H1 (cell line): ENCODE measurements at places on chromosomes 5 and 9. TPM values are rescaled to one million over a fixed set of nuclear protein-coding genes. Genes with fewer than 3 reads are reported as not detected.

Gene HSPA9
- total RNA-seq: 395 and 396 TPM in 2 replicates

Gene CARD9
- total RNA-seq: 0.88 and 1.1 TPM in 2 replicates

Gene RNF183
- total RNA-seq: not detected in 2 replicates

Gene LRRC14B
- total RNA-seq: not detected in 2 replicates

Gene ENHO
- 12.2 and 14.1 TPM in 2 replicates for total RNA-seq

Gene PCDHB16
- 5.2 and 5.9 TPM in 2 replicates for total RNA-seq

Gene ADRB2
- total RNA-seq: 0.54 and 0.65 TPM in 2 replicates

Gene KIF20A
- 67.1 and 68.1 TPM in 2 replicates for total RNA-seq

Gene KIF24
- total RNA-seq: 3.9 and 4.5 TPM in 2 replicates

Gene GRAMD2B
- total RNA-seq: 9.4 and 11.7 TPM in 2 replicates

Gene SPINK7
- not detected in 2 replicates for total RNA-seq

Gene AJM1
- total RNA-seq: 0.86 and 0.97 TPM in 2 replicates

Gene PGM5
- total RNA-seq: not detected in 2 replicates

Gene DYNC2I2
- total RNA-seq: 58.0 and 60.4 TPM in 2 replicates

Gene SPRY4
- 98.2 and 113 TPM in 2 replicates for total RNA-seq

- no peaks in the 10 kb centered on the region for H3K4me1 ChIP-seq
- H3K27ac ChIP-seq: no peak overlapping the region
- H3K4me3 ChIP-seq: no peak overlapping the region
- H3K27me3 ChIP-seq: no peaks in the 10 kb centered on the region
Observed at GRCh38 chr5:123482258-123482657, 29.7 kb upstream of the CSNK1G3 start.

- H3K27ac ChIP-seq: no peak overlapping the region
- no peak overlapping the region for H3K4me3 ChIP-seq
- H3K36me3 ChIP-seq: no peaks in the 10 kb centered on the region
- peaks cover 2% of the 10 kb centered on the region; the same call in 1 of the 2 replicates for H3K4me1 ChIP-seq
- no peaks in the 10 kb centered on the region for H3K27me3 ChIP-seq
Observed at GRCh38 chr5:180950291-180950949, 38.2 kb upstream of the BTNL3 start.

DNA sequence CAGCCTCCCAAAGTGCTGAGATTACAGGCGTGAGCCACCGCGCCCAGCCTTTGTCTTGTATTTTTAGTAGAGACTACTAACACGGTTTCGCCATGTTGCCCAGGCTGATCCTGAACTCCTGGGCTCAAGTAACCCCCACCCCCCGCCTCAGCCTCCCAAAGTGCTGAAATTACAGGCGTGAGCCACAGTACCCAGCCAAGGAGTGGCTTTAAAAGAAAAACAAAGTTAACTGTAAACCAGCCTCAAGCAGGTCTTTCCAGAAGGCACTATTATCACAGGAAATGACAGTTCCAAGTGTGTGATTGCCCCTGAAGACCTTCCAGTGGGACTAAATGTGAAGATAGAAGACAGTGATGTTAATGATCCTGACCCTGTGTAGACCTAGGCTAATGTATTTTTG lies 31.1 kb downstream of the SIL1 start:
- H3K4me3 ChIP-seq: no peak overlapping the region
- DNase-seq: no peak
- peaks cover 6% of the 10 kb centered on the region for H3K4me1 ChIP-seq
- no peaks in the 10 kb centered on the region for H3K27me3 ChIP-seq
- H3K36me3 ChIP-seq: no peaks in the 10 kb centered on the region

DNA sequence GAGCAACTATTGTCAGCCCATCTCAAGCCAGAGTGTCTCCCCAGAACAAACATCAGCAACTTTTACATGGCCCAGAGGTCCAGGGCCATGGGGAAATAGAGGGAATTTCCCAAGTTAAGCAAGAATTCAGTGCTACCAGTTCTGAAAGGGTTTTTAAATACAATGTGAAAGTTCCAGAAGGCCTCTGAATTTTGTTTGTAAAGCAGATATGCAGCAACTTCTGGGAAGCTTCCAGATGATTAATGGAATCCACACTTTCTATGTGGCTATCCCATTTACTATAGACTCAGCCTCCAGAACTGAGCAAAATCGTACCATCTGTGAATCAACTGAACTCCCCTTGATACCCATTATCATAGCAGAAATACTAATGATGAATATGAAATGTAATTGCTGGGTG lies 93.8 kb downstream of the FEM1C start:
- no peak overlapping the region for H3K4me3 ChIP-seq
- DNase-seq: no peak
- H3K36me3 ChIP-seq: no peaks in the 10 kb centered on the region
- no peaks in the 10 kb centered on the region for H3K27me3 ChIP-seq

GRCh38 chr9:70479880-70480291 lies 65.4 kb upstream of the KLF9 start:
- H3K4me1 ChIP-seq: peaks cover 10% of the 10 kb centered on the region
- no peak overlapping the region for H3K27ac ChIP-seq
- H3K36me3 ChIP-seq: no peaks in the 10 kb centered on the region
- 0 out of 2 replicates have a peak overlapping the region, but pooled peaks have one; percentile 1 for H3K4me3 ChIP-seq
- no peak for DNase-seq

DNA sequence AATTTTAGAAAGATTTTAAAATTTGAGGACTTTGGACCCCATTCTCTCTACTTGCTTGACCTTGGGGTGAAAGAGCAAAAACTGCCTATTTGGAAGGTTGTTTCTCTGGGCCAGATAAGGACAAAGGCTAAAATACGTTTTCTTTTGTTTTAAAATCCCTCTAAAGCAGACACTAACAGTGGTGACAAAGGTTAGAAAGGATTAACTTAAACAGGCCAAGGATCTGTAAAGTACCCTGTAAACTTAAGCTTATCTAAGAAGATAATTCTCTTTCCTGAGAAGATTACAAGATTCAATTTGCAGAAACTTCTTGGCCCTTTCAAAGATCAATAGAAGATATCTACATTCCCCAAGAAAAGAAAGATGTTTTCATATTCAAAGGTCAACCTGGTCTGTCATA lies 12.1 kb downstream of the TRPM6 start:
- no peak overlapping the region for H3K27ac ChIP-seq
- no peaks in the 10 kb centered on the region for H3K36me3 ChIP-seq
- H3K27me3 ChIP-seq: no peaks in the 10 kb centered on the region

- no peak overlapping the region for H3K4me3 ChIP-seq
- no peaks in the 10 kb centered on the region for H3K36me3 ChIP-seq
- H3K4me1 ChIP-seq: no peaks in the 10 kb centered on the region
- no peak for DNase-seq
Observed at GRCh38 chr5:75192804-75193203, 43.9 kb downstream of the ANKRD31 start.

- H3K4me3 ChIP-seq: no peak overlapping the region
- DNase-seq: no peak
- H3K4me1 ChIP-seq: peaks cover 15% of the 10 kb centered on the region; the same call in 1 of the 2 replicates
- H3K27me3 ChIP-seq: no peaks in the 10 kb centered on the region
Observed at GRCh38 chr9:133930046-133930681, 62.0 kb downstream of the VAV2 start.

- H3K27me3 ChIP-seq: no peaks in the 10 kb centered on the region
- H3K27ac ChIP-seq: no peak overlapping the region
- H3K4me1 ChIP-seq: no peaks in the 10 kb centered on the region
- no peak overlapping the region for H3K4me3 ChIP-seq
- no peak for DNase-seq
- no peaks in the 10 kb centered on the region for H3K36me3 ChIP-seq
Observed at GRCh38 chr5:18285257-18285656, 651.0 kb downstream of the TAF11L14 start.

GRCh38 chr5:102770803-102771202 lies 15.7 kb downstream of the PAM start:
- DNase-seq: no peak
- no peaks in the 10 kb centered on the region for H3K36me3 ChIP-seq
- H3K27ac ChIP-seq: no peak overlapping the region

- no peaks in the 10 kb centered on the region for H3K4me1 ChIP-seq
- no peaks in the 10 kb centered on the region for H3K36me3 ChIP-seq
- H3K27ac ChIP-seq: no peak overlapping the region
- no peak for DNase-seq
Observed at GRCh38 chr5:53503562-53504218, 23.3 kb downstream of the FST start.

- H3K4me3 ChIP-seq: no peak overlapping the region
- H3K4me1 ChIP-seq: no peaks in the 10 kb centered on the region
- H3K36me3 ChIP-seq: no peaks in the 10 kb centered on the region
- no peaks in the 10 kb centered on the region for H3K27me3 ChIP-seq
- no peak overlapping the region for H3K27ac ChIP-seq
Observed at GRCh38 chr5:179055436-179055835, 4.7 kb upstream of the ZNF354C start.

- no peak for DNase-seq
- no peaks in the 10 kb centered on the region for H3K27me3 ChIP-seq
- H3K27ac ChIP-seq: no peak overlapping the region
- no peaks in the 10 kb centered on the region for H3K4me1 ChIP-seq
- H3K4me3 ChIP-seq: no peak overlapping the region
- H3K36me3 ChIP-seq: no peaks in the 10 kb centered on the region
Observed at GRCh38 chr5:6404129-6404528, 25.8 kb upstream of the MED10 start.

GRCh38 chr5:72478684-72479083 lies 28.5 kb downstream of the ZNF366 start:
- DNase-seq: no peak
- H3K27me3 ChIP-seq: no peaks in the 10 kb centered on the region
- H3K36me3 ChIP-seq: no peaks in the 10 kb centered on the region
- H3K27ac ChIP-seq: no peak overlapping the region
- H3K4me1 ChIP-seq: no peaks in the 10 kb centered on the region

- no peak overlapping the region for H3K4me3 ChIP-seq
- no peaks in the 10 kb centered on the region for H3K36me3 ChIP-seq
- H3K27ac ChIP-seq: no peak overlapping the region
- DNase-seq: no peak
Observed at GRCh38 chr5:135135530-135136226, 101.7 kb upstream of the PITX1 start.

GRCh38 chr5:76537073-76537543 lies 86.1 kb downstream of the F2RL2 start:
- no peaks in the 10 kb centered on the region for H3K36me3 ChIP-seq
- H3K4me1 ChIP-seq: no peaks in the 10 kb centered on the region; the same call in 1 of the 2 replicates
- no peaks in the 10 kb centered on the region; the same call in none of the 2 replicates for H3K27me3 ChIP-seq
- no peak for DNase-seq
- H3K27ac ChIP-seq: no peak overlapping the region
- no peak overlapping the region for H3K4me3 ChIP-seq

DNA sequence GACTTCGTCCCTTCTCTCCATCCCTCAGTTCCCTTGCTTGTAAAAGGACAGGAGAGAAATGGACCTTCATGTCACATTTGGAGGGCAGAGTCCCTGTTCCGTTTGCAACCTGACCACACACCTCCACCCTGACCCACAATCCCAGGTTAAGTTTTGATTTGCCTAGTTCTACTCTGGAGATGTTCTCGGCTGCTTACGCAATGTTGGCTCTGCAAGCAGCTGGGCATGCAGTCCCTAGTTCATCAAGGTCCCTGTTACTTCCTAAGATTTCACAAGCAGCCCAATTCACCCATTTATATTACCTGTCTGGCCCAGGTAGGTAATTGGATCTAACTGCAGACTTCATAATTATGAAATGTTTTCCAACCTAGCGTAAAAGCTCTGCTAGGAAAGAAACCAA lies 28.8 kb downstream of the SLIT3 start:
- H3K4me1 ChIP-seq: peaks cover 5% of the 10 kb centered on the region
- H3K27me3 ChIP-seq: no peaks in the 10 kb centered on the region
- H3K36me3 ChIP-seq: no peaks in the 10 kb centered on the region
- no peak overlapping the region for H3K27ac ChIP-seq
- DNase-seq: no peak
- no peak overlapping the region for H3K4me3 ChIP-seq

DNA sequence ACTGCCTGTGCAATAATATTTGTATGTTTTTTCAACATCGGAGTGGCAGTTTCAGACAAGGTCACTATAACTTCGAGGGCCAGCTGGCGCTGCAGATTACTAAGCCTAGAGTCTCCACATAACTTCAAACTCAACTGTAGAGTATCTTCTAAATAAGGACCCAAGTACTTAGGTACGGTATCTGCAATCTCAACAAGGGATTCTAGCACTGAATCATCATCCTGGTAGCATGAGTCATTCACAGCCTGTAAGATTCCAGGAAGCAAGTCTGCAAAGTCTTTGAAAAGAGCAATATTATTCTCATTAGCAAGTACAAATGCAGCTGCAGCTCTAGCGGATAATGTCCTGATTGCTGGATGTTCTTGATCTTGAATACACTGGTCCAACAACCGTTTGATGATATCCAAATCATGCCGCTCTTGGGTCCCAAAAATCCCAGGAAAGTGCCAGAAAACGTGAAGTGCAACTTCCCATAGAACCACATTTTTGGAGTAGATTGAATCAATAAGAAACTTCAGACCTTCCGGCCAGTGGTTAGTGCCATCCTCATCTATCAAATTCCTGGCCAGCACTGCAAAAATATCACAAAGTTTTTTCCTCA lies 654 bp downstream of the RANBP6 start:
- H3K36me3 ChIP-seq: peaks cover 4% of the 10 kb centered on the region; the same call in 1 of the 2 replicates
- peaks cover 3% of the 10 kb centered on the region; the same call in 1 of the 2 replicates for H3K4me1 ChIP-seq
- no peak for DNase-seq
- peak overlapping the region; percentile 93 for H3K4me3 ChIP-seq

DNA sequence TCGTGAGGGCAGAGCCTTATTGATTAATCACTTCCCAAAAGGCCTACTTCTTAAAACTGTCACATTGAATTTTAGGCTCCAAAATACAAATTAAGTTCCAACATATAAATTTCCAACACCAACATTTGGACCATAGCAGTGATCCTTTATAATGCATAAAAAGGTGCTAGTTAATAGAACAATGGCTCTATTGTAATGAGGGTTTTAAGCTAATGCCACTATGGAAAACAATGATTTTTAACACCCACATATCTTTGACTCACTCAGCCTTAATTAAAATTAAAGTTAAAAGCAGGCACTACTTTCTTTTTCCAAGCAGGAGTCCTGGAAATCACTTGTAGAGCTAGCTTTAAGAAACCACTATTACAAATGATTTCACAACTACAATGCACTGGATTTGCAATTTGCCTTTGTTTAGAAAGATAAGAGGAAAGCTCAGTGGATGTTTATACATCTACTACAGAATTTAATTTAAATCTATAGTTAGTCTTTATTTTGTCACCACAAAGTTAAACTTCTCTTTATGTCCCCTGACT lies 41.8 kb downstream of the DPYSL3 start:
- no peak overlapping the region for H3K4me3 ChIP-seq
- H3K27me3 ChIP-seq: no peaks in the 10 kb centered on the region
- H3K4me1 ChIP-seq: peaks cover 14% of the 10 kb centered on the region

GRCh38 chr5:169869066-169869465 lies 111.2 kb downstream of the INSYN2B start:
- DNase-seq: no peak
- peaks cover 2% of the 10 kb centered on the region for H3K4me1 ChIP-seq
- no peak overlapping the region for H3K27ac ChIP-seq
- H3K27me3 ChIP-seq: no peaks in the 10 kb centered on the region
- H3K36me3 ChIP-seq: no peaks in the 10 kb centered on the region
- H3K4me3 ChIP-seq: no peak overlapping the region

- H3K4me3 ChIP-seq: no peak overlapping the region
- H3K36me3 ChIP-seq: no peaks in the 10 kb centered on the region
- peaks cover 8% of the 10 kb centered on the region for H3K4me1 ChIP-seq
- peaks cover 9% of the 10 kb centered on the region for H3K27me3 ChIP-seq
- DNase-seq: no peak
- H3K27ac ChIP-seq: no peak overlapping the region
Observed at GRCh38 chr5:95281226-95281625, 3.7 kb downstream of the MCTP1 start.
